Psoas muscle (tissue), 8 donors: ENCODE measurements at places on chromosomes 13 and 19.

DNA sequence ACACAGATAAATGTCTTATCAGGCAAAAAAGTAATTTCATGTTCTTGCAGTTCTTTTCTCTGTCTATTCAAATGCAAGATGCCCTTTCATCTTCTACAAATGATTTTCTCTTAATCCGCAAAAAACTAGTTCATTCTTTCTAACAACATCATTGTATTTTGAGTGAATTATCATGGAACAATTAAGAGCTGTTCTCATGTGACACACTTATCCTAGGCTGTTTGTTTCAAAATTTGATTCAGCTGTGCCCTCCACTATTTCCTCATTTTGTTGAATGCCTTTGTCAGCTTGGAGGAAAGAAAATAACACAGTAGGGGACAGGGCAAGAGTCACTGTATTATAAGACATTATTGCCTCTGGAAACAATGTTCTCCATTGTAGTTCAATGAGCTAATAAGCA, 396.9 kb downstream of the KCTD12 start:
- no peaks in the 10 kb centered on the region for H3K27me3 ChIP-seq
- no peak overlapping the region for H3K4me3 ChIP-seq
- H3K4me1 ChIP-seq = no peaks in the 10 kb centered on the region
- H3K36me3 ChIP-seq = no peaks in the 10 kb centered on the region
- DNase-seq = no peak

- no peak overlapping the region for H3K4me3 ChIP-seq
- H3K27ac ChIP-seq = no peak overlapping the region
- H3K27me3 ChIP-seq = no peaks in the 10 kb centered on the region
- DNase-seq = no peak
- H3K36me3 ChIP-seq = no peaks in the 10 kb centered on the region
- H3K4me1 ChIP-seq = no peaks in the 10 kb centered on the region
These were observed 1.0 kb downstream of the NCCRP1 start for GRCh38 chr19:39197808-39198207.

- no peaks in the 10 kb centered on the region for H3K36me3 ChIP-seq
- no peak overlapping the region for H3K4me3 ChIP-seq
- no peaks in the 10 kb centered on the region for H3K27me3 ChIP-seq
- no peak for DNase-seq
These were observed 11.4 kb upstream of the KRTDAP start for GRCh38 chr19:35501684-35502083.

DNA sequence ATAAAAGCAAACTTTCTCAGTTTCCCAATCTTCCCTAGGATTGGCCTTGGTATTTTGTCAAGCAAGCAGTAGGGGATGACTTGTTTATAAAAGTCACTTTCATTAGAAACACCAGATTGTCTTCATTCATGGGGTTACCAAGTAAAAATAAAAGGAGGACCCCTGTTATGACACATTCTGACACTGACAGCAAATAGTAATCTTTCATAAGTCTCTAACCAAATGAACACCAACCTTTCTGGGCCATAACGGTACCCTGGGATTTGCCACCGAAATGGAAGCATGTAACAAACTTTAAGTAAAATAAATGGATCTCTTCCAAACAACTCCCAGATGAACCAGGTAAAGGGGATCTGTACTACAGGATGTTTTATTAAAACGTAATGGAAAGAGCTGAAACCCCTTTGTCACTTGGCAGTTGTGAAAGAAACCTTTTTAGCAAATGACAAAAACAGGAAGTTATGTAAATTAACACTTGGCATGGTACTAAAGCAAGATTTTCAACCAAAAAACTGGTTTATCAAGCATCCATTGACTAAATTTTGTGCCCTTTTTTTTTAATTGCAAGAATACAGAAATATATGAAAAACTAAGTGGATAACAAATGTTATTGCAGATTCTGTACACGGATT, 335.6 kb downstream of the RBM26 start:
- DNase-seq = no peak
- H3K27ac ChIP-seq = no peak overlapping the region
- no peaks in the 10 kb centered on the region for H3K27me3 ChIP-seq
- H3K36me3 ChIP-seq = no peaks in the 10 kb centered on the region

DNA sequence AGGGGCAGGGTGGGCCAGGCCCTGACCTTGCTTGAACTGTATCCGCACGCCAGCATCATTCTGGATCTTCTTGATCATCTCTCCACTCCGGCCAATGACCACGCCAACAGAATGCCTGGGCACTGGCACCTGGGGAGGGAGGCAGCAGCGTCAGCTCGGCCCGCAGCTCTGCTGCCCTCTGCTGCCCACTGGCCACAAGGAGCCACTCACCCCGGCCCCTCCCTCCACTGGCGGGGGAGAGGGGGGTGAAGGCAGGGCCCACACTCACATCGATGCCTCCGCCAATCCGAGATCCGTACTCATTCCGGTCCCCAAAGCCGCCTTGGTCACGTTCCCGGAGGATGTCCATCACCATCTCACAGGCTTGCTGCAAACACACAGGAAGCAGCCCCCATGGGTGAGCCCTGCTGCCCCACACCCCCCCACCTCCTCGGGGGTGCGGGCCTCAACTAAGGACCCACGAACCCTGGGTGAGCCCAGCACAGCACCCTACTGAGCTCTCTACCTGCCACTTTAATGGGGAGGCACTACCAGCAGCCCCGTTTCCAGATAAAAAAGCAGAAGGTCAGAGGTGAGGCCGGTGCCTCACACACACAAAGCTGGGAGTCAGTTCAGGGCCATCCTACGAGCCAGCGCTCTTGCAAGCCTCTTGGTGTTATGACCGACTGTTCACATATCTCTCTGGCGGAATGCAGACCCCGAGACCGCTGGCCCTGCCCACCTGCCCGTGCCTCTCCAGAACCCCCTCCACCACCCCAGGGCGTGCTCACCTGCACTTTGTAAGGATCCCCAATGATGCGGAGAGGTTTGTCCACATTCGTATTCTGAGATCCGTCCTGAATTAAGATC, 6.7 kb downstream of the KHSRP start:
- H3K4me1 ChIP-seq = peaks cover 9% of the 10 kb centered on the region
- H3K36me3 ChIP-seq = peaks cover 15% of the 10 kb centered on the region
- no peaks in the 10 kb centered on the region for H3K27me3 ChIP-seq
- H3K27ac ChIP-seq = no peak overlapping the region
